Activated CD4-positive, alpha-beta T cell treated with anti-CD3 and anti-CD28 coated beads, Interleukin-2, amount 50 U/mL, for 16 hours (primary cell): ENCODE measurements at places on chromosomes 4 and X.

- DNase-seq = no peak
Observed at GRCh38 chr4:76311896-76312331, 5.4 kb downstream of the STBD1 start.

DNA sequence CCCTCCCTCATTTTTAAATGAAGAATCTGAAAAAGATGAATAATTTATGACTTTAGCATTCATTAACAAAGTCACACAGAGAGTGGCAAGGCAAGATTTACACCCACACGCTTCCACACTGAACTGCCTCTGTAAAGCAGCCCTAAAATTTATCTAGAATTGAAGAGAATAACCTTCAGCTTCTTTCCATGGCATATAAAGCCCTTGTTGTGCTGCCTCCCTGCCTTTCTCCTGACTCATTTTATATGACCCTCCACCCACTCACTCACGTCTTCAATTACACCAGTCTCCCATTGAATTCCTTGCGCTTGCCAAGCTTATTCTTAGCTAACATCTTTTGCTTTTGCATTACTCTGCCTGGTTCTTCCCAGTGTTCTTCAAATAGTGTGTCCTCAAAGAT is 2649.3 kb downstream of the PCDH7 start:
- DNase-seq = no peak

- peak; percentile 89 for DNase-seq
Observed at GRCh38 chr4:48909697-48910096, 3.1 kb upstream of the OCIAD2 start.

DNA sequence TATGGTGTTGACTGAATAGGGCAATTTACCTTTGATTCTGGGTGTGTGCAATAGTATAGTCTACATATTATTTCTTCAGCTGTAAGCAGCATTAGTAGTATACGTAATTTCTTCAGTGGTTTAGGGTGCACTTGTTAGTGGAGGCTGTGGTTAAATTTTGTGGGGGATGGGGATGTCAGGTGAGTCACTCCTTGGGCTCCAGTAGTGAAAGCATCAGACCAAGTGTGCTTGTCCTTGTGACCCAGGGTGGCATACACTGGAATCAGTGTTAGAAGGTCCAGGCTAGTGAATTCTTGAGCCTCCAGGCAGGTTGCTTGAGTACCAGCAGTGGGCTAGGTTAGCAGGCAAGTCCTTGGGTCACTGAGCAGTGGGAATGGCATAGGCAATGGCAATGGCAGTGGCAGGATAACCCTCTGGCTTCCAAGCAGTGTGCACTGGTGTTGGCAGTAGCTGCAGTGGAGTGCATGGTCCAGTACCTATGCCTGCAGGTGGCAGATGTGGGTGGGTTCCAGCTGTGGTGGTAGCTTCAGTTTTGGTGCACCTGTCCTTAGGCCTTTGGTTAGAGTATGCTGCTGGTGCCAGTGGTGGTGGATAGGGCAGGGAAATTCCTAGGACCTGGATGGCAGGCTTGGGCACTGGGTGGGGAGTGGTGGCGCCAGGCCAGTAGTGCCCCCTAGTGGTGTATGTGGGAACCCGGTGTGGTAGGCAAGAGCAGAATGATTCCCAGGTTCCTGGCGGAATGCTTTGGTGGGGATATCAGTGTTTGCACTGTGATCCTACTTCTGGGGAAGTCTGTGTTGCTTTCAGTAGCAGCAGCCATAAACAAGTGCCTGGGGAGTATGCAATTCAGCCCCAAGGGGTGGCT is 531.0 kb downstream of the SMARCA1 start:
- DNase-seq = no peak

DNA sequence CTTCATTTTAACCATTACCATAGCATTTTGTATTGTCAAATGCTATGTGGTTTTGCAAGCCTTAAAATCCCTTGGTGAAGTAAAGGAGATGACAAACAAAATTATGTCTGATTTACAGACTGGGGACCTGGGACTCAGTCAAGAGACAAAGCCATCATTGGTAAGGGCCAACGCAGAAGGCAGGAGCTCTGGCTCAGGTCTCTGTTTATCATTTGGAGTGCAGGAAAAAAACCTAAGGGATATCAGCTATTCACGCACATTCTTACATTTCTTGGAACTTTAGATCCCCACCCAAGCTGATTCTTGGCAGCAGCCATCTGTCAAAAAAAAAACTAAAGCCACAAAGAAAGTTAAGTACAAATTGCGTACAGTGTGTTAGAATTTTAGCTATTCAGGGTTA is 731.9 kb downstream of the STPG2 start:
- no peak for DNase-seq

DNA sequence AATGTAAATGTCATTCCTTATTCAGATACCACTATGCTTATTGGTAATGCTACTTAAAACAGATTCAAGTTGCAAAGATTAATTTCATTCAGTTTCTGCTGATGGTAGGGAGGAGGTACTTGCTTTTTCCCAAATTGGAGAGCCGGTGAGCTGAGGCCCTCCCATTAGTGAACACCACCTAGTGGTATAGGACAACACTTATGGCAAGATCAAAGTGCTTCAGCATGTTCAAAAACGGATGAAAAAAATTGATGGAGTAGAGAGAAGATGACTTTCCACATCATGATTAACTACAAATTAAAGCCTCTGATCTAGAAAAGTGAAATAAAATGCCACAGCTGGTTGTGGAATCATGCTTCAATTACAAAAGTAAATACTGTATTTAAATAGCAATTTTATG is 112.9 kb downstream of the MBNL3 start:
- no peak for DNase-seq
